ENCODE measurements at places on chromosomes 13 and 19.

DNA sequence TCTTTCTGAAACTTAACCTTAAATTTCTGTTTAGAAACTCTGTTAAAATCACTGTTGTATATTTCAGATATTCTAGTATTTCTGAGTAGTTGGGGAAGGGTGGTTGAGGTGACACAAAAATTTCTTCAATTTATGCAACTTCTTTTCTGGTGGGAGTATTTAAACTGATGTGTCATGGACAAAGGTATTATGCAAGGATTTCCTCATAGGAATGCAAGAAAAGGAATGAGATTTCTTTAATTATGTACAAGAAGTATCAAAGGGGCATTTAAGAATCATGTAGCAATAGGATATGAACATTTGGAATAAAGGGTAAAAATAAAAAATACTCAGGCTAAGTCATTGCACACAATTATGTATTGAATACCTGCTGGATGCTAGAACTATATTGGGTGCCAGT is 575.8 kb upstream of the KLF12 start:
- DNase-seq = no peak

GRCh38 chr19:16457195-16457953 is 14.4 kb downstream of the EPS15L1 start:
- DNase-seq = no peak

GRCh38 chr13:29195456-29195855 is 375.3 kb downstream of the MTUS2 start:
- DNase-seq = no peak

DNA sequence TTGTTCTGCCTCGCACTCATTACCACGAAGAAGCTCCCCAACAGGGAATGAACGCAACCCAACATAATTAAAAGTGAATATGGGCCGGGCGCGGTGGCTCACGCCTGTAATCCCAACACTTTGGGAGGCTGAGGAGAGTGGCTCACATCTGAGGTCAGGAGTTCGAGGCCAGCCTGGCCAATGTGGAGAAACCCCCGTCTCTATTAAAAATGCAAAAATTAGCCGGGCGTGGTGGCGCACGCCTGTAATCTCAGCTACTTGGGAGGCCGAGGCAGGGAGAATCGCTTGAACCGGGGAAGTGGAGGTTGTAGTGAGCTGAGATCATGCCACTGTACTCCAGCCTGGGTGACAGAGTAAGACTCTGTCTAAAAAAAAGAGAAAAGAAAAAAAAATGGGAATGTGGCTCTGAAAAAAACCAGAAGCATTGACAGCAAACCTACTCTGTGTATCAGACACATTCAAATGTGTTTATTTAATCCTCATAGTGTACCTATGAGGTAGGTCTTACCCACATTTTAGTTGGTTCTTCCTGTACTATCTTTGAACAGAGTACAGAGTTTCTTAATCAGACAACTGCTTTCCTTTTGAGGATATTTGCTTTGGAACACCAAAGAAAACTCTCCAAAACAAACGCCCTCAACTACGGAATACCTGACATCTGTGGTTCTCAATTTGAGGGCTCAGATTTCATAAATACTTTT is 70.0 kb downstream of the NUFIP1 start:
- no peak for DNase-seq

GRCh38 chr13:44404261-44405132 is 30.9 kb downstream of the SERP2 start:
- no peak for DNase-seq

DNA sequence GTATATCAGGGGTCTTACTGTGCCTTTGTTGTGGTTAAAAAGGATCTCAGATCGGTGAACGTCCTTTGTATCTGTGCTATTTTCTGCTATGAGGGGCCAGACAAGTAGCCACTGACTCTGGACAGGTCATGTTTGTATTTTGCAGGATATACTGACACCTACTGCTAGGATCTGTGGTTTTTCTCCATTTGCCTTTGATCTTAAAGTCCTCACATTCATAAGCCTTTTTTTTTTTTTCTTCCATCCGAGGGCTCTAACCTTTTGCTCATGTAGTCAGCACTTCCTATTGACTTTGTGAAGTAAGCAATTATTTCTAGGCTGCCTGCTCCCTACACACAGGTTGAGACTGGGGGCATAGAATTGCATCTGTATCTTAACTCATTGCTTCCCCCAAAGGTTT is 106.2 kb downstream of the SLITRK5 start:
- DNase-seq = no peak

DNA sequence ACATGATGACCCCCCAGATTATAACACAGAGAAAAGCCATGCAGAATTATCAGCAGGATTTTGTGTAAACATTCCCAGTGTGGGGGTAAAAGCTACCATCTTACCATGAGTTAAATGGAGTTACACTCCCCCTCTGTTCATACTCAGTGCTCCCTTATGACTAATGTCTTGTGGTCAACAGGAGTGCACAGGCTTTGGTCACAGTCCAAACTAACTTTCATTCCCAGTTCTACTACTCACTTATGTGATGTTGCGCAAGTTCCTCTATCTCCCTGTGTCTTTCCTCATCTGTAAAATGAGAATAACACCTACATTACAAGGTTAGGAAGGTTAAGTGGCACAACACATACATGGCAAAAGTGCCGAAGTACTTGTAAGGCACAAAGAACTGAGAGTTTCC is 277.9 kb downstream of the RBM26 start:
- DNase-seq = no peak

GRCh38 chr19:12217332-12217731 is 54.4 kb downstream of the ZNF136 start:
- DNase-seq = no peak

DNA sequence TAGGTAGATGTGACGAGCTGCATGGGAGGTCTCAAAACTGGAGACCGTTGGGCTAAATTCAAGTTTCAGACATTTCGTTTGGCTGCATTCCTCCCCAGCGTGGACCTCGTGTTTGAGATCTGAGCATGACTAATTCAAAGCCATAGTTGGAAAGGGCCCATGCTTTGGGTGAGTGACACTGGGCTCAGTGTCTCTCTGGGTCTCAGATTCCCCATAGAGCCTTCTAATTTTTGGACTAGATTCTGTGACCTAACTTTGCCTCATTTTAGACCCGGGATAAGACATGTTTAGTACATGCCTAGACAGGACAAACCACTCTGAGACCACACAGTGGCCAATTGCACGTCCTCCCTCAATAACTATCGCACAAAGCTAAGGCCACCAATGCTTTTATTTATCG is 16.6 kb downstream of the CKM start:
- DNase-seq = no peak

DNA sequence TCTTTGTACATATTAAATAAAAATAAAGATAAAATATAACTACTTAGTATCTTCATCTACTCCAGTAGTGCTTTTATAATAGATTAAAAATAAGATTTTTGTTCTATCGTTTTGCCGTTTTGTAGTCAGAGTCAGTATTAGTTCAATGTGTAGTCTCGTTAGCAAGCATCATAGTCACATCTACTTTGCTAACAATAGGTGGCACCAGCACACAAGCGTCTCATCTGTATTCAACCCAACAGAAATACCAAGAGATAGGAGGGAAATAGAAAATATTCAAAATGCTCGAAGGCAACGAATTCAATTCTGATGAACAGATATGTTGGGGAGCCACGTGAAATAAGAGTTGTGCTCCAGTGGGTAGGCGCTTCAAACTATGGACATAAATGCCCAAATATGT is 21.4 kb upstream of the MICU2 start:
- DNase-seq = no peak

DNA sequence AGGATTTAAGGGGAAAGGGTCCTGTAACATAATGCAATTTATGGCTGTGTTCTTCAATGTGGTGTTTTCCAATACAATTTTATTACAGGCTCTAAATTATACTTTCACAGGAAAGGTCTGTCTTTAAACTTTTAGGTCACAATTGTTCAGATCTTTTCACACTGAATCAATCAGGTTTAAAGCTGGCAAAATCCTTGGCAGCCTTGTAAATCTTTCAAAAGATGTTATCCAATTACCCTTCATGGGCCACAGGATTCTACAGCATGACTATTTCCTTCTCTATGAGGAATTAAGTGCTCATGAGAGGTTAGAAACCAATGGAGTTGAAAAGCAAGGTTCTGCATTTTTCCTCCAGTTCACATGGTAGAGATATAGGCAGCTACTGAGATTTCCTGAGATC is 211.5 kb upstream of the MIR17HG start:
- DNase-seq = no peak

Measured in activated CD4-positive, alpha-beta memory T cell treated with anti-CD3 and anti-CD28 coated beads, Interleukin-2, amount 10 ng/mL, durations not matched to agents 7 days and 5 days (primary cell).